Stimulated activated CD8-positive, alpha-beta memory T cell treated with anti-CD3 and anti-CD28 coated beads, Interleukin-2, amount 100 ng/mL, for 1 hour (primary cell): ENCODE measurements at places on chromosomes 3 and 15.

DNA sequence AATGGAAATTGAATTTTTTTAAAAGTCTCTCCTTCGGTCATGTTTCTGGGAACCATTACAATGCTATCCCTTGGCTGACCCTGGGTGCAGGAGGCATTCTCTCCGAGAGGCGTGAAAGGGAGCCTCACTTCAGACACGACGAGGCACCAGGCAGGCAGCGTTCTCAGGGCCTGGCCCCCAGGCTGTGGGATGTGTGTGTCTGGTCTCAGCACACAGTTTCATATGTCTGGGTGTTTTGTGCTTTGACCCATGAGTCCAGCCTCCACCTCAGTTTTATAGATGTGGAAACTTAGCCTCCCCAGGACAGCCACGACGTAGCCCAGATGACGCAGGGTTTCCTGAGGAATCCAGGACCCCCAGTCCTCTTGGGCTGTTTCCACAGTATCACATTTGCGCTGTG, 34.0 kb downstream of the FGD5 start:
- no peak for DNase-seq

DNA sequence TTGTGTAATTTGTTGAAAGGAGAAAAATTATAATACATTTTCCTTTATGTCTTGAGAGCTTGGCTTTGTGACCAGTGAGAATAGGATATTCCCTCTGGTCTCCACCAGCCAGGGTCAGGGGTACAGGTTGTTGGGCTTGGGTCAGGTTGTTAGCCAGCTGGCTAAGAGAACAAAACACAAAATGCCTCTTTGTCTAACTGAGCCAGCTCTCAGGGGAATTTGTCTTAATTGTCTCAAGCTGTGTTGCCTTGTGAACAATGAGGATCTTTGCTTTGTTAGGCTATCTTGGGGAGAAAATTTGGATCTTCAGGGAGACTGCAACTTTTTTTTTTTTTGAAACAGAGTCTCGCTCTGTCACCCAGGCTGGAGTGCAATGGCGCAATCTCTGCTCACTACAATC, 17.7 kb upstream of the GK5 start:
- DNase-seq: no peak

DNA sequence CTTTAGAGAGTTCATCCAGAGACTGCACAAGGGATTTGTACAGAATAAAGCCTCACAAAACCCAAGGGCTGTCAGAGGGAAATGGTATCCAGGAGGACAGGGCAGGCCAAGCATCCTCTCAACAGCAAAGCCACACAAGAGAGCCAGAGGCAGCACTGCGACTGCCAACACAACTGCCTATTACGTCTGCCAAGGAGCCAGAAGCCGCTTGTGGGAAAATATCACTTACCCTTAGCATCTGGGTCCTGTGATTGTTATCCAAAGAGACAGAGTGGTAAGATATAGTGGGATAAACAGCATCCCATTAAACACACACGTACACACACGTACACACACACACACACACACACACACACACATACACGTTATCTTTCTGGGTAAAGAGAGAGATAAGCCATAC, 618.3 kb upstream of the AGTR1 start:
- DNase-seq: no peak

GRCh38 chr15:88013111-88013510, 243.4 kb downstream of the NTRK3 start:
- DNase-seq: no peak

DNA sequence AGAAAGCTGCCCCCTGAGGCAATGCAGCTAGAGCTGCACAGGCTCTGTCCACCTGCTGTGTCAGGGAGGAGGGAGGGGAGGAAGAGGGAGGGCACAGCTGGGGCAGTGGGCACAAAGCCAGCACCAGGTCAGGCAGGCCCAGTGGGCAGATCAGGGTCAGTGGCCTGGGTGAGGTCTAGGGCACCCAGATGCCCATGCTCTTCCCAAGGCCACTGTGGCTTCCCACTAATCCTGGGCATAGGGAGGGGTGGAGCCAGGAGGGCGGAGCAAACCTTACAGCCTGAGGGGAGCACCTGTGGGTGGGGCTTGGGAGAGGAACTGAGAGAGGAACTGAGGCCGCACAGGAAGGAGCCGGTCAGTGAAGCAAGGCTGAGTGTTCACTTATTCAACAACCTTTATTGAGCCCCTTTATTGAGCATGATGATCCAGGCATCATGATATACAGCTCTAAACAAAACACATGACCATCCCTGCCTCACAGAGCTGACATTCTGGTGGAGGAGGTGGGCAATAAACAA, 55.0 kb downstream of the RHCG start:
- DNase-seq: no peak

- no peak for DNase-seq
Measured at GRCh38 chr15:66294932-66295235, 1.5 kb downstream of the DIS3L start.

GRCh38 chr3:99950921-99951320, 133.3 kb downstream of the CMSS1 start:
- no peak for DNase-seq

DNA sequence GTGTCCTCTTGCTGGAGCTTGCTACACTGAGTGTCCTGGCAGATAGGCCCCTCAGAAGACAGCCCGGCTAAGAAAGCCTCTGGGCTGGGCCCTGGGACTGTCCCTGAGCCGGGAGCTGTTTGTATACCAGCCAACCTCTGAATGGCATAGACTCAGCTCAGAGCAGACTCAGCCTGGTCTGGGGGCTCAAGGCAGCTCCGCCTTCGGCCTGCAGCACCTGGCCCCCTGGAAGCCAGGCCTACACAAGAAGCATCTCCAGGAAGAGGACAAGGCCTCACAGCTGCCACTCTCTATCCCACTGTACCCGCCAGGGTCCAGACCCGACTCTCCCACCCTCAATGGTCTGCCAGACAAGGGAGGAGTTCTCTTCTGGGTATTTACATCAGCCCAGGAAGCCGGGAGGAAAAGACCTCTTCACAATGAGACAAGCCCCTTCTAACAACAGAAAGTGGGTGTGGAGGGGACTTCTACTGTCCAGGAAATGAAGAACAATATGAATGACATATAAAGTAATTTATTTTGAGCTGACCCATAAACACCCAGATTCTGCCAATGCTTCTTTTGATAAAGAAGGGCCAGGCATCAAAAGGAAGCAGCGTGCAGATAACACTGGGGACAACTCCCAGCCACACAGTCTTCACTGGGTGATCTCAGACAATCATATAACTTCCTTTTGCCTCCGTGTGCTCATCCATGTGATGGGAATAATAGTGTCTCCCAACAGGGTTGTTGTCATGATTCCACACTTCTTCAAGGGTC, 110.2 kb downstream of the TPRA1 start:
- DNase-seq: no peak

- DNase-seq: no peak
Measured at GRCh38 chr15:99914723-99915122, 181.5 kb upstream of the LYSMD4 start.

- DNase-seq: no peak
Measured at GRCh38 chr15:29348336-29348914, 78.8 kb upstream of the NSMCE3 start.

DNA sequence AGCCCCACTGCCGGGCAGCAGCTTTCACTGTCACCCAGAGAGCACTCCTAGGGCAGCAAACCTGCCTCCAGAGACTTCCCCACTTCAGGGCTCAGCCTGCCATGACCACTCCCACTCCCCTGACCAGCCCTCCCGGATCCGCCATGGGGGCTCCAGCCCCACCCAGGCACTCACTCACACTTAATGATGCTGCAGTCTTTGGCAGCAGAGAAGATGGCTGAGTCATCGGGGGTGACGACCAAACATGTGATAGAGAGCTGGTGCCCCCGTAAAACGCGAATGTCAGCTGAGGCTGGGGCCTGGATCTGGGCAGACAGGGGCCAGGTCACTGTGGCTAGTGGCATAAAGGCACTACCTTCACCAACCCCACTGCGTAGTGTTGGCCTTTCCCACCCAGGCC, 4.7 kb downstream of the RRP9 start:
- no peak for DNase-seq

GRCh38 chr15:60371175-60372051, 26.4 kb downstream of the ANXA2 start:
- DNase-seq: no peak

DNA sequence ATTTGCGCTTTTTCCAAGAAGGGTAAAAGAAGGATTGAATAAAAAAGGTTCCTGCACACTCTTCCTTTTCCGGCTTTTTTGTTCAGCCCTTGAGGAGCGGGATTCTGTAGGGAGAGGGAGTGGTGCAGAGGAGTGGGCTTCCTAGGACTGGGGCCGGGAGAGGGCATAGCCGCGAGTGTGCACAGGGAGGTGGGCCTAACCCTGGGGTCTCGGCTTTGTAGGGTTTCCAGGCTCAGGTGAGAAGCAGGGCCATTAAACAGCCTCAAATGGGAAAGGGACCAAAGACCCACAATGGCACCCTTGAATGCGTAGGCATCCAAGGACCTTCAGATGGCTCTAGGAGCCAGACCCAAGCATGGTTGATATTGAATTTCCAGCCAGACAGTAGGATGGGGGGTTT, 35.4 kb upstream of the RAB6B start:
- DNase-seq: no peak

DNA sequence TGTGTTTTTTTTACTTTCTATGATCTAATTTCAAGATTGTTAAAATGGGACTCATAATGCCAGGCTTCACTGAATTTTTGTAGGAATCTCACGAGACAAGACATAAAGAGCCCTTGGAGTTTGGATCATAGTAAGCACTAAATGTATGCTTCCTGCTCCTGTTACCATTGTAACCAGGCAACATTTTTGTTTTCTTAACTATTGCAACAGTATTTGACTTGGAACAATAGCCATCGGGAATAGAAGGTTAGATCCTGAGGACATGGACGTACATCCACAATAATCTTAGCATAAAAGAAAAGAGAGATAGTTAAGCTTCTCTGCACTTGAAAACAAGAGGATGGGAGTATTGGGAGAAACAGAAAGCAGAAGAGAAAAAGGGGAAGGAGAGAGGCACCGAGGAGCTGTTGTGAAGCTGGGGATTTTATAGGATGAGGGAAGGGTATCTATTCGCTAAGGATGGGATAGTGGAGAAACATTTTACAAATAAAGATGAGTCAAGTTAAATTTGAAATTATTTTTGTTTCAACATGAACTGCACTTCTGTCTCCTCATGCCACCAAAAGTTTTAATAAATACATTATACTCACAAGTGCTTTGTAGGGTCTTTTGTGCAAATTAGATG, 131.4 kb downstream of the TMCO5A start:
- no peak for DNase-seq

DNA sequence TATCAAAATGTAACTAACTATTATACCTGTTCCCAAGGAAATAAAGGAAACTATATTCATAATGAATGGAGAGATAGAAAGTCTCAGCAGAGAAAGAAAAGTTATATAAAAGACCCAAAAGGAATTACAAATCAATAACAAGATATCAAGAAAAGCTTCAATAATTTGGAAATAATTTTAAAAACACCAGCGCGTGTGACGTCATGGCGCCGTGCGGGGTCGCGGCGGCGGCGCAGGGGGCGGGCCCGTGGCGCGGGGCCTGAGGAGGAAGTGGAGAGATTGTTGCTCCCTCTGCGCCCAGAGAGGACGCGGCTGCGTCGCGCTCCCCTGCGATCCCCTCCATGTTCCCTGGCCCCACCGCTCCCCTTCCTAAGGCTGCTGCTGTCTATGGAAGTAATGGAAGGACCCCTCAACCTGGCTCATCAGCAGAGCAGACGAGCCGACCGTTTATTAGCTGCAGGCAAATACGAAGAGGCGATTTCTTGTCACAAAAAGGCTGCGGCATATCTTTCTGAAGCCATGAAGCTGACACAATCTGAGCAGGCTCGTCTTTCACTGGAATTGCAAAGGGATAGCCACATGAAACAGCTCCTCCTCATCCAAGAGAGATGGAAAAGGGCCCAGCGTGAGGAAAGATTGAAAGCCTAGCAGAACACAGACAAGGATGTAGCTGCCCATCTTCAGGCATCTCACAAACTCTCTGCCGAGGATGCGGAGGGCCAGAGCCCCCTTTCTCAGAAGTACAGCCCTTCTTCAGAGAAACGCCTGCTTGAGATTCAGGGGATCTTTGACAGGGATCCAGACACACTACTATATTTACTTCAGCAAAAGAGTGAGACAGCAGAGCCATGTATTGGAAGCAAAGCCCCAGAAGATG, 4.1 kb downstream of the XCR1 start:
- no peak for DNase-seq

DNA sequence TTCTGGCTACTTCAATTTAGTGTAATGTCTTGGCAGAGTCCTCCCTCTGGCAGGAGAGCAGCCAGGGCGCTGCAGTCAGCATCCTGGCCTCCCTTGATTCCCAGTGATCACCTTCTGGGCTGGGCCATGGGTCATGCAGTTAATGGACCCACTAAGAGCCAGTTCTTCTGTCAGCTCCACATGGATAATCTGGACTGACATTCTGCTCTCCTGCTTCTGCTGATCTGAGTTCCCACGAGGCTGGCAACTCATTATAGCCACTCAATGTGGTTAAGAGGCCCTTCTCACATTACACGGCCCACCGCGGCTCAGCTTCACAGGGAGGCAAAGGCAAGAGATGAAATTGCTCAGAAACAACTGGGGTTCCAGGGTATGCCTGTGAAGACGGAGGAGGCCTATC, 94.0 kb downstream of the WDR76 start:
- DNase-seq: no peak

- no peak for DNase-seq
Measured at GRCh38 chr3:171965067-171965712, 74.2 kb upstream of the FNDC3B start.
